ENCODE measurements at places on chromosomes 3 and 15.

DNA sequence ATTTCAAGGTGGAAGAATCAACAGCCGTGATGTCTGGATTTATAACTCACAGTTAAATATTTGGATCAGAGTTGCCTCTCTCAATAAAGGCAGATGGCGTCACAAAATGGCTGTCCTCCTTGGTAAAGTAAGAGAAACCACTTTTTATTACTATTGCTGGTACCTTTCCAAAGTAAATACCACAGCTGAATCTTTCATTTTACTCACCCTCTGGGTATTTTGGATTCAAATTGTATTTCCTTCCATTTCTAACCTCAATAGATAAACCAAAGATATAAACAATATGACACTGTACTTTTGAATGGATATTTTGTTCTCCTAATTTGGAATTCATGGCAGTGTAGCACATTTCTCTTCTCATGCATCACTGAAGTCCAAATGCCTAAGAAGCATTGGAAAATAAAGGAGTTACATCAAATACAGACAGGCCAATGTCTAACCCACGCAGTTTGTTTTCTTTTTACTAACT, 29.5 kb downstream of the KLHL24 start:
- DNase-seq: no peak

GRCh38 chr3:45011756-45012508, 14.2 kb upstream of the CLEC3B start:
- no peak for DNase-seq

- DNase-seq: no peak
These were observed 380.0 kb upstream of the DPH6 start for GRCh38 chr15:35926007-35926380.

- DNase-seq: no peak
These were observed 90.7 kb downstream of the FNDC3B start for GRCh38 chr3:172129850-172130716.

- DNase-seq: no peak
These were observed 11.8 kb downstream of the CPN2 start for GRCh38 chr3:194339356-194339755.

DNA sequence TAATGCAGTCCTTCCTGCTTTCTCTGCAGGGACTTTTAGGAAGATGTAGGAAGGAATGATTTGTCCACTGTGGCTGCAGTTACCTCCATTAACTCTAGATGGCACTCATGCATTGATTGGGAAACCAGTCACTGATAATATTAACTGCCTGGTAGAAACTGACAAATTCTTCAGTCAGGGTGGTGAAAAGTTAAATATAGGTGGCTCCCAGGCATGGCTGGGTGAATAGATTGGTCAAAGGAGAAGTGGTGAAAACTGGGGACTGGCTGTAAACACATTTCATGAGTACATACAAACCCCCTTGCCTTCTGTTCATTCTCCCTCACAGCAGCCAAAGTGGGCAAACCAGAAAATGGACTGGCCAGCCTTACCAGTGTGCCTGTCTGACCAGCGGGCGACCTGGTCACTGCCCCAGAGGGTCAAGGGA, 333.4 kb downstream of the THSD4 start:
- DNase-seq: no peak

DNA sequence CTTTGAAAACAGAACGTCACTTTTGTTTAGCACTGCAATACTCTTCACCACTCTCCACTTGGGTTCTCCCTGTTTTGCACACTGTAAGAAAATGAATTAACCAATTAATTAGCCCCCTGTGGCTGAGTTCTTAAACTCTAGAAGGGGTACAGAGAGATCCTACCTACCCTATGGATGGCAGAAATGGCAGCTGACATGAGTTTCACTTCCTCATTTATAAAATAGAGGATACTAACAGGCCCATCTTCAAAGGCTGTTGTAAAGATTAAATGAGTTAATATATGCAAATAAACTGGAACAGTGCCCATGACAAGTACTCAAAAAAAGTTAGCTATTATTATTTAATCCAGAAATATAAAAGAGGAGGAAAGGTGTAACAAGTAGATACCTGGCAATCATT, 36.9 kb downstream of the SUCLG2 start:
- DNase-seq: no peak

DNA sequence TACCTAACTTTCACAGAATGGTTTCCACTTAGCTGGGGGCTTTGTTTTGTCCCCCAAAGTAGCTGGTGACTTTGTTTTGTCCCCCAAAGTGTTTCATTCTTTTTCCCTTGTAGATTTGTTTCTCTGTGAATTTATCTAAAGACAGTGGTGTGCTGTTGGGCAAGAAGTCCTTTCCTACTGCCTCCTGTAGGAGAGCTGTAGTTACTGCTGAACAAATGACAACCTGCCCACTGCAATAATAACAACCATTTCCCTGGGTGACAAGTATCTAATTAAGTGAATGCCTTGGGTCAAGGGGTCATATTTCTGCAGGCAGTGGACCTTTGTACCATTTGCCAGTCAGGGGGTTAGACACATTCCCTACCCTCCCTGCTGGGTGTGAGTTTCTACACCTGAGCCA, 125.4 kb upstream of the BFSP2 start:
- DNase-seq: no peak

- DNase-seq: no peak
These were observed 108.3 kb upstream of the GADL1 start for GRCh38 chr3:31002730-31003129.

- no peak for DNase-seq
These were observed 41.3 kb downstream of the GLDN start for GRCh38 chr15:51382787-51383186.

DNA sequence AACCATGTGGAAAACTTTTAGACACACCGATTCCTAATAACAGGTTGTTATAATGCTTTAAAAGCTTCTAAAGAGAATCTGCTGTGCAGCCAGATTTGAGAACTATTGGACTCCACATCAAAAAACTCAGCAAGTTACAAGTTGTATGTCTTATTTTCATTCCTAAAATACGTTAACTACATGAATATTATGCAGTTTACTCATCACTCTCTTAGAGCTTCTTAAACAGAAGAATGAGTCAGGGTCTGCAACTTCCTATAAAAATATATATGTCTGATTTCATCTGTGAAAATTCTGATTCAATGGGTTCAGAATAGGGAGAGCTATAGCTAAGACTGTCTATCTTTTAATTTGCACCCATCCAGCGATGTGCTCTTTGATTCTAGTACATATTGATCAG, 244.2 kb upstream of the EPHA3 start:
- DNase-seq: no peak

DNA sequence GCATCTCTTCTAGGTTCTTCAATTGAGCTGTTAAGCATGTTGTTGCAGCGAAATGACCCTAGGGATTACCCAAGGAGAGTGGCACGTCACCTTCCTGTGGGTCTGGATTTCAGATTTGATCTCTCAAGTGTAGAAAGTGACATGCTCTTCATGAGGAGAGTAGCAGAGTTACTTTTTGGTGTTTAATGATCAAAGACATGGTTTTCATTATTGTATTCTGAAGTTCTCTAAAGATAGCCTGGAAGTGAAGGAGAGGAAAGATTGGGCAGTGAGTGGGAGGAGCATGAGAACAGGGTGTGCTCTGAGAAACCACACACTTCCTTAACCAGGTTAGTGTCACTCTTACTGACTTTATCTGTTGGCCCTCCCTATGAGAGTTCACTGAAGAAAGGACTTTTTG, 153.6 kb downstream of the AKAP13 start:
- DNase-seq: no peak

DNA sequence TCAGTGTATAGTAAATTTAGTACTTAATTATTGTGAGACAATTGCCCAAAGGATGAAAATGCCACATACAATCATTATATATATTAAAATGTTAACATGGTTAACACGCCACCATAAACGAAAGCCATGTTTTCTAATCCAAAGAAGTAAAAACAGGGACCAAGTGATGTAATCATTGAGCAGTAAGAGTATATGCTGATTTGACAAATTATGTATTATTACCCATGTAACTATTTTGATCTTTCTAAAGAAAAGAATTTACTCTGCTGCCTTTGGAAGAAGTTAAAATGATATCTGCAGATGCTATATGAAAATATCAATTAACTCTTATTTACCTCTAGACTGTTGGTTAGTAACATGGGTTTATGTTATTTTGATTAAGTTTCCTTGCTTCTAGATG, 150.2 kb downstream of the NAALADL2 start:
- DNase-seq: no peak

GRCh38 chr3:183690402-183690995, 7.1 kb upstream of the YEATS2 start:
- no peak for DNase-seq

DNA sequence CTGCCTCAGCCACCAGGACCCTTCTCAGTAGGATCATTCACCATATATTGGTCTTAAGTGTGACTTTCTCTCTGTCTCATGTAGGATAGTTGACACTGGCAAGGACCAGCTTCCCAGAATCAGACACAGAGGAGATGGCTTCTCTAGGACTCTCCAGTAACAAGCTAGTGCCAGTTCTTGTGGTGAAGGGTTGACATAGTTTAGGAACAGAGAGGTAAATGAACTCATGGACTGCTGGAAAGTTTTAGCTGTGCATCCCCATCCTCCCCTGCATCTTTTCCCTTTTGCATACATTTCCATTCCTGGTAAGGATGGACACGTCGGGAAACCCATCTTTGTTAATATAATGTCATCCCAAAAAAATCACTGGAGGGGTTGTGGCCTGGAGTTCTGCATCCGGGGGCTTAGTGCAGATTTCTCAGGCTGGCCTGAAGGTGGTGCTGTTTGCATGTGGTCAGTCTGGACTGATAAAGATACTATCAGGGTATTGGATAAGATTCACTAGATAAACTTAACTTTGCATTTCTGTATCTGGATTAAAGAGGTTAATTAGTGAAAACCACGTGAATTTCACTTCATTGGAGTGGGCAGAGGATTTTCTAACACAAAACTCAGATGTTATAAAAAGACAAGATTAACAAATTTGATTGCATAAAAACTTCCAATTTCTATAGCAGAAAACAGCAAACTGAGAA, 110.8 kb downstream of the TBC1D2B start:
- DNase-seq: no peak

DNA sequence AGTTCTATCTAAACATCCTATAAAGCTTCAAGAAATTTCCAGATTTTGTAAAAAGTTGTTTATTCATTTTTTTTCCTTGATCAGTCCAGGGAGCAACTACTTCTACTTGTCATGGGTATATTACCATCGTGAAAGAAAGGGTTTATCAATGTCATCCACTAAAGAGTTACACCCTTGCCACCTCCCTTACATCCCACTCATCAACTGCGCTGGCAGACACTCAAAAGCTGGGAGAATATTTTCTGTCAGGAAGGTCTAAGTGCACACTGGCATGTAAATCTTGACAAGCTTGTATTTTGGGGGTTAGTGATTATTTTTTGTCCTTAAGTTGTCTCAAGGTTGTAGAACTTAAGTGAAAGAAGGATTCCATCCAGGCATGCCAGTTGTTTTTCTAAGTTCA, 188.3 kb upstream of the ARL6 start:
- no peak for DNase-seq

GRCh38 chr3:124761250-124761796, 31.1 kb downstream of the UMPS start:
- no peak for DNase-seq

GRCh38 chr3:141963301-141963700, 86.9 kb downstream of the ATP1B3 start:
- no peak for DNase-seq

GRCh38 chr15:79028411-79028964, 62.1 kb downstream of the RASGRF1 start:
- no peak for DNase-seq

DNA sequence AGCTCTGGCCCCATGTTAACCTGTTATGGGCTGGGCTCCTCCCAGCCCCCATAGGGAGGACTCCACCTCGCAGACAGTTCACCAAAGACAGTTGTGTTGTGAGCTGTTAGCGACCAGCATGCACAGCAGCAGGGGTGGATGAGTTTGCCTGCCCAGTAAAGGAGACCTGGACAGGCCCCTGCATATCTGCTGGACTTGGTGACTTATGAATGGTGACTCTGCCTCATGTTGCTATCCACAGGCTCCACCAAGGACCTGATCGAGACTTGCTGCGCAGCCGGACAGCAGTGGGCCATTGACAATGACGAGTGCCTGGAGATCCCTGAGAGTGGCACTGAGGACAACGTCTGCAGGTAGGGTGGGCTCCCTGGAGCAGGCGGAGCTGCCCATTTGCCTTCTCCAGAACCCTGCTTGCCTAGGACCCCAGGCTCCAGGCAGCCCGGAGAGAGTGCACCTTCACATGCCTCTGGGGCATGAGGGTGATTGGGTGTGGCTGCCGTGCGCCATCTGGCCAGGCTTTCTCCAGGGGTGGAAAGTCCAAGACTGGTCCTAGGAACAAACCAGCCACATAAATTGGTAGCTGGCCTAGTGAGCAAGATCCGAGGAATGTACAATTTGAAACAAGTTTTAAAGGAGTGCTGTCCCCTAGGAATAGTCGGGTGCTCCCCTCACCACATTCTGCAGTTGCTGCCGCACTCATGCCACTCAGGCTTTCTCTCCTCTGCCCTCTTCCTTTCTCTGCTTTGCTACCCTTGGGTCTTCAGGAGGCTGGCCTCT, 59.1 kb downstream of the FBLN2 start:
- DNase-seq: no peak

DNA sequence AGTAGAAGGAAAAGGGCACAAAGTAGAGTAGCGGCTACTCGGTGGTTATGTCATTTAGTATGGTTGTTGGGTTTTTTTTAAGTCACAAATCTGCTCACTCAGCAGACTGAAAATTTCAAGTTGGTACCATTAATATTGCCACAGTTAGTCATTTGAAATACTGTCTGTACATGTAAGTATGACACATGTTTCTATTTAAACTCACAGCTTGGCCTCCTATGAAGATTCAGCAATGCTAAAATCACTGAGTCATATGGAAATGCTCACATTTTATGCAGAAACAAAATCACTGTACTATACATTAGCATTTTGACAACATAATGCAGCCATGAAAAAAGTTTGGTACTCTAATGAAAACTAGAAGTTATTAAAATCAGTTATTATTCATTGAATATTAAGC, 571.9 kb downstream of the TAFA4 start:
- DNase-seq: no peak

DNA sequence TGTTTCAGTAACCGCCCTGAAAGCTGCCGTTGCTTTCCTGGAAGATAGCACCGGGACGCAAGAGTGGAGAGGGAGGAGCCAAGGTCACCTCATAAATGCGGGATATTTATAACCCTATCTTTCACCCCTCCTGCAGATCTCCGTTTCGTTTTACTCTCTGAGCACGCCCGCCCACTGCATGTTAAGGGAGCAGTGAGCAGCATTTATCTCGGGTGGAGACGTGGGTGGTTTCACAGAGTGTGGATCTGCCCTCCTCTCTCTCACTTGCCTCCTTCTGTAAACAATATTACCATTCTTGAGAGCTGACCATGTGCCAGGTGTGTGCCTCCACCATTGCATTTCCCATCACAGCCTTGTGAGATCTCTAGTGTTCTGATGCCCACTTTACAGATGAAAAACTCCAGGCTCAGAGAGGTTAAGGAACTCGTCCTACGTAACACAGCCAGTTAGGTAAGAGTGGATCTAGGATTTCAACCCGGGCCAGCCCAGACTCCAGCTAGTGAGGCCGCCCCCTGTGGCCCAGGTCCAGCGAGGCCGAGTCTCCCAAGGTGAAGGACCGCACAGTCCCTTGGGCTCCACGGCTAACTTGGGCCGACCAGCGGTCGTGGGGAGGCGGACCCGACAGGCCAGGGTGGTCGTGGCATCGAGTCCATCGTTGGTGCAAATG, 16.9 kb upstream of the SEMA4B start:
- DNase-seq: no peak
